ENCODE measurements at places on chromosomes 7 and 10.

DNA sequence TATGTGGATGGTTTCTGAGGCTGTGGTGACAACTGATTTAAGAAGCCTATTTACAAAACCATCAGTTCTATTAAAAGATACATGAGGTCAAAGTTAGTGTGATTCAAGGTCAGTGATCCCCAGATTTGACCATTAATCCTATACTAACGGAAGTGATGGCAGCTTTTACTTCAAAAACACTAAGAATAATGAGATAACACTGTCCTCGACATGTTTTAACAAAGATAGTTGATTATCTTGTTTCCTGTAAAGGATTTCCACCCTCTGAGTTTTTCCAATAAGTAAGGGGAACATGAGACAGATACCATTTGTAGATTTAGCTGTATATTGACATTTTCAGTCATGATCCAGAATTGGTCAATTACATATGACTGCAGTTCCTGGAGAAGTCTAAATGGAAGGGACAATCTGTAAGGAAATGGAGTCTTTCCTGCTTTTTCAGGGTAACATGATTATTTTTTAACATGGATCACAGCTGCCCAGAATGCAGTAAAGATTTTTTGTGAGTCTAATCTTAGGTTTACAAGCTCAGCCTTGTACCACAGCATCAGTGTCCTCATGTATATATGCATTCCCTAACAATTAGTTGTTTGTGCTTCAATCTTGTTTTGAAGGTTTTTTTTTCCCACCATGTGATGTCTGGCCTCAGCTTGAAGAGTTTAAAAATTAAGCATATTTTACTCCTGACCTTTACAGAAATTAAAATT is 188.0 kb downstream of the PPP1R9A start:
- DNase-seq: peak; percentile 66

GRCh38 chr10:8235253-8236027 is 181.0 kb downstream of the GATA3 start:
- DNase-seq: no peak

- DNase-seq: no peak
Measured at GRCh38 chr10:35821339-35821911, 179.3 kb upstream of the FZD8 start.

GRCh38 chr10:68537796-68538195 is 10.5 kb upstream of the SLC25A16 start:
- no peak for DNase-seq

DNA sequence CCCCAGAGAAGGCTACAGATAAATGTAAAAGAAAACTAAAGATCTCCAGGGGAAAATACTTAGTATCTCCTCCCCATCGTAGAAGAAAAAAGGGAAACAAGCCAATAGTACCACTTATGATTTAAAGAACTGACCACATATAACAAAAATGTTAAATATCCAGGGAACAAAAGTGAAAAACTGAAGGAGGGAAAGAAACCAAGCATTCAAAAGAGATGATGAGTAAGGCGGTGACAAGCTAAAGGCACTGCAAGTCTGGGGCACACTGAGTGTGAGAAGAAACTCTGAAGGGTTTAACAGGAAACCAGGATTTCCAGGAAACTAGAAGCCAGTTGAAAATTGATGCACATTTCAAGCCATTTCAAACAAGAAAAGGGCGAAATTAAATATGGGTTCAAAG is 226.3 kb downstream of the AHR start:
- no peak for DNase-seq

GRCh38 chr7:101094791-101095375 is 9.6 kb downstream of the TRIM56 start:
- DNase-seq: peak; percentile 2

- DNase-seq: peak; percentile 31
Measured at GRCh38 chr10:127964621-127965020, 57.7 kb downstream of the PTPRE start.

DNA sequence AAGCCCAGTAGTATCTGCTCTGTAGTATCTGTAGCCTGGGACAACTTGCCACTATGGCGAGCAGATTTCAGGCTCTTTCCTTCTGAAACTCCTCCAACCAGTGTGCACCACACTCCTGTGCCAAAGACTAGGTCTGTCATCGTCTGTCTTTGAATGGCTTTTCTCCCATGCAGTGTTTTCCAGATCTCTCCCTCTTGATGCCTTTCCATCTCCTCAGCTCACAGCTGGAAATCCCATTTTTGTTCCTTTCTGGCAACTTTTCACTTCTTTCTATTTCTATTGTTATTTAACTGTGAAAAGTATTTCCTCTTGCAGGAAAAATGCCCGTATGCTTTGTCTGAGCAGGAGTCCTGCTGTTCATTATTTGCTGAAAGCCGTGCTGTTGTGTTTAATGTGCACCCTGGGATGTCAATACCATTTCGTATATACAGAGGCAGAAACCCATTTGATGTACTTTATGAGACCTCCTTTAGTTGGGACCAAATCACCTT is 373.7 kb downstream of the PHTF2 start:
- DNase-seq: no peak

GRCh38 chr7:37104822-37105518 is 343.7 kb downstream of the ELMO1 start:
- no peak for DNase-seq

DNA sequence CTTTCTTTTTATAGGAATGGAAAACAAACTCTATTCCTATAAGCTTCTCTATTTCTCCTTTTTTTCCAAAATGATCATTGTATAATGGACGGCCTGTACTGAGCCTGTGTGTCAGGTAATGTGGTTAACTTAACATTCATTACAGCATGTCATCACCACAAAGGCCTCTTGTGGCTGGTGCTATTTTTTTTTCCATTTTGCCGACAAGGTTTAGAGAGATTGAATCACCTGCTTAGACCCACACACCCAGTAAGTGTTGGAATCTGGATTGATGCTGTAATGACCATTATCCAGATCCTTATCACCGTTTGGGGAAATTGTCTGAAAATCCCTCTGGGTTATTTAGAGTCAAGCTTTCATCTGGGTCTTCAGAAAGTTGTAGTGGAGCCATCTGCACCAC is 18.5 kb downstream of the AKR1B15 start:
- DNase-seq: no peak

GRCh38 chr10:58457761-58458616 is 54.7 kb upstream of the BICC1 start:
- DNase-seq: no peak

DNA sequence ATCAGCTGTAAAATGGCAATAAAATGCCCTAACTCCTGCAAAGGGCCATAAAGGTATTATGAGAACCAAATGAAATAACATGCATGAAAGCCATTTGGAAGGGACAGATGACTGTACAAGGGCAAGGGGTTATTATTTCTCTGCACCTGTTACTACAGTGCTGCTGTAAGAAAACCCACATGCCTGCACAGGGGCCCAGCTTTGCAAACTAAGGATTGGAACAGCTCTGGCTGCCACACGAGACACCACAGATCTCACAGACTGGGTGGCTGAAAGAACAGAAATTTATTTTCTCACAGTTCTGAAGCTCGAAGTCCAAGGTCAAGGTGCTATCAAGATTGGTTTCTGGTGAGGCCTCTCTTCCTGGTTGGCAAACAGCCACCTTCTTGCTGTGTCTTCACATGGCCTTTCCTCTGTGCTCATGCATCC is 409.0 kb upstream of the NRP1 start:
- no peak for DNase-seq

DNA sequence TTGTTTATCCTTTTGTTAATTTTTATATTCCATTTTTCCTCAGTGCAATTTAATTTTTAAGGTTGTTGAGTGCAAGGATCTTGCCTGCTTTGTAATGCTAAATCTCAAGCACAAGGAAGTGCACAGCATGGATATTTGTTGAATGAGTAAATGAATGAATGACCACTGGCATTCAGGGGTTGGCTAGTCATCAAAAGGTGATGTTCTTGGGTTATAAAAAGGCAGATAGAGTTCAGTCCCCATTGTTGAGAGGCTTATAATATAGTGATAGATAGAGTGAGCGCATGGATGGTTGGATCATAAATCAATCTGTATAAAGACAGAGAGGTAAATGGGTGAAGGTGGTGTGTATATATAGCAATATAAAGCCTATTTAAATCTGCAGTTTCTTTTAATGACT is 193.2 kb upstream of the KLF6 start:
- DNase-seq: no peak

- no peak for DNase-seq
Measured at GRCh38 chr7:35356495-35356894, 102.6 kb upstream of the TBX20 start.

- DNase-seq: no peak
Measured at GRCh38 chr7:67311901-67312300, 315.3 kb downstream of the TYW1 start.

DNA sequence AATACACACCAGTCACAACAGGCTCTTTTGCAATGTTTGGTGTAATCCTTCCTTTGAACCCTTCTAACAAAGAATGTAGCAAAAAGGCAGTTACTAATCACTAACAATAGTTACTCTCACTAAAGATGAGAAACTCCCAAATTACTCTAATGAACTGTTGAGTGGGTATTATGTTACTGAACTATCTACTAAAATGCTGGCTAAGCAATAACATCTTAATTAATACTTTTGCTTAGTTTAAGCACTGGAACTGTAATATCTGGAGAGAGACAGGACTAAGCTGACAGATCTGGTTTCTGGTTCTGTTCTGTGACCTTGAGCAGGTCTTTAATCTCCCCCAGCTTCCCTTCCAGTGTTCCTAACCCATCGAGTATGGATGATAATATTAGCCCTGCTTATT is 241.7 kb downstream of the CHCHD3 start:
- DNase-seq: no peak

GRCh38 chr7:100801833-100802568 is 25.3 kb downstream of the EPHB4 start:
- no peak for DNase-seq

GRCh38 chr10:126014309-126014708 is 117.9 kb downstream of the FANK1 start:
- DNase-seq: no peak

DNA sequence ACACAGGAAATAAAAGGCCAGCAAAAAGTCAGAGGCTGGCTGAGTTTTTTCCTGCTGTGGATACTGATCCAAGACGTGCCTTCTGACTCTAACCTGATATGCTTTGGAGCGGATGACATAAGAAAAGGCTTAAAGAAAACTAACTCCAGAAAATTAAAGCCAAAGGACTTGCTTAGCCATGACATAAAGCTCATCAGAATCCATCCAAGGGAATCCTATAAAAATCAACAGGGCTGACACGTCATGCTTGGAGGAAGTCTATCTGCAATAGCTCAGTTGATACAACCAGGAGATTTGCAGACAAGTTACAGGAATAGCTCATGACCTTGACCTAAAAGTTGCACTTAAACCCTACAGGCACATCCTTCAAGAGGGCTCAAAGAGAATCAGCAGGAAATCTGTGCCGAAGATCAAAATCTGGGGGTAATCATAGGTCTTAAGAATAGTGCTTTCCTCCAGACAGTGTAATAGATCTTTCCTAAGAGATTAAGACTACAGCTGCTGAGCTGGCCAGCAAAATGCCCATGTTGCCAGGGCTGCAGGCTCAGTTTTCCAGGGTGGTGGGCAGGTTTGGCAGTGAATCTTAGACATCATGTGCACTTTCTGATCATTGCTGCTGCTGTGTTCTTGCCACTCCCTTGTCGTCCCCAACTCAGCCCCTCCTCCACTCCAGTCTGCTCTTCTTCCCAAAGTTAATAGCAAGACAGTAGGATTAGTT is 111.5 kb upstream of the SVIL start:
- no peak for DNase-seq

- no peak for DNase-seq
Measured at GRCh38 chr10:132743925-132744490, 41.9 kb downstream of the NKX6-2 start.

DNA sequence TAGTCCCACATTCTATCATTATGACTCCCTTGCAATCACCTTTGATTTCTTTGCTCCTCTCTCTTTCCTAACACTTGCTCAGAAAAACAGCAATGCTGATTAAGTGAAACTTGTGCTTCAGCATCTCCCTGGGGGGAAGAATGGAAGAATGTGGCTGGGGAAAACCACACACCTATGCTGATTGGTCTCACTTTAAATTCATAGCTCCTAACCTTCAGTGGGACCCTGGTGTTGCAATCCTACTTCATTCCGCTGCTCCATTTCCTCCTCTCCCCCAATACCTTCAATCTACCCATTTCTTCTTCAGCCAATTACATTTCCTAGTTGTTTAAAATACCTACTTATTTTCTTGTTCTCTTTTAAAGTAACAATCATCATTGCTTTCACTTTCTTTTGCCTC is 1166.7 kb upstream of the C7orf33 start:
- DNase-seq: no peak

- DNase-seq: no peak
Measured at GRCh38 chr7:130210181-130210935, 2.7 kb downstream of the SSMEM1 start.

- DNase-seq: no peak
Measured at GRCh38 chr10:77732213-77733003, 94.8 kb upstream of the KCNMA1 start.

DNA sequence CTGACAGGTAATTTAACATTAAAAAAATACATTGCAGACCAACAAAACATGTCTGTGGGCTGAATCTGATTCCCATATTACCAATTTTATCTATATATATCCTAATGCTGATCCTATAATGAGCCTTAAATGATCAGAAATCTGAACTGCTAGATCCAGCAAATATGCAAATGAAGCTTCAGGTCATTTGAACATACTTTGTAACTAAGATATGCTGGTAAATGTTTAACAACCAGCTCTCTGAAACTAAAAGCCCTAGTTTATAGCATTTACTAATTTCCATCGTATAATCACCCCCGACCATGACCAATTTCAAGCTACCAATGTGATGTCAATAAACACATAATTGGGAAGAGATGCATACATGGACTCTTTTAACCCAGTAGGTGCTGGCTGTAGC is 42.1 kb downstream of the PANK1 start:
- DNase-seq: no peak

- DNase-seq: peak; percentile 89
Measured at GRCh38 chr10:13885238-13885990, 298.6 kb downstream of the PRPF18 start.

DNA sequence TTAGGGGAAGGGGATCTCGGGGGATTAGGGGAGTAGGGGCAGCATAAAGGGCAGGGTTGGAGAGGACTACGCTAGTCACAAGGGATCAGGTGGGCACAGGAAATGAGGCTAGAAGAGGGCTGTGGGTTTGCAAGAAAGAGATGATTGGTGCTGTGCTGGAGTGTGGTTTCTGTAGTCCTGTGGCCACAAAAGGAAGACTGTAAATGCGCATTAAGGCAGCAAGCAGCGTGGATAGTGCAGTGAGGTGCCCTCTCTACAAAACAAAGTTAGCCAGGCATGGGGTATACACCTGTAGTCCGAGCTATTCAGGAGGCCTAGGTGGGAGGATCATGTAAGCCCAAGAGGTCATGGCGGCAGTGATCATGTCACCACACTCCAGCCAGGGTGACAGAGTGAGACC is 212.1 kb downstream of the MLLT10 start:
- no peak for DNase-seq

GRCh38 chr7:149850007-149850594 is 11.9 kb downstream of the ZNF862 start:
- DNase-seq: peak; percentile 32

DNA sequence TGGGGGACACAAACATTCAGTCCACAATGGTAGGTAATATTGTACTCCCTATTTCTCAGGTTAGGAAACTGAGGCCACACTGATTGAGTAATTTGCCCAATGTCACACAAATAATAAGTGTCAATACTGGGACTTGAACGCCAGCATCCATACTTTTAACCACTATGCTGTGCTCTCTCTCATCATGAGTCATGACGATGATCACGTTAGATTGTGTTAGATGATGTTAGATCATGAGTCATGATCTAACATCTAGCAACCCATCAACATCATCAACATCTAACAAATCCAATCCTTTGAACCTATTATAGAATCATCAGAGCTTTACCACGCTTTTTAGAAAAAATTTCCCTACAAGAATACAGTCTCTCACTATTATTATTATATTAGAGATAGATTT is 28.1 kb upstream of the HERPUD2 start:
- DNase-seq: no peak

- no peak for DNase-seq
Measured at GRCh38 chr7:28550580-28551186, 138.4 kb downstream of the CREB5 start.
